D721Med (cell line): ENCODE measurements at places on chromosomes 1 and 21.

- no peak for DNase-seq
These were observed 288.6 kb upstream of the USP24 start for GRCh38 chr1:55503663-55504305.

DNA sequence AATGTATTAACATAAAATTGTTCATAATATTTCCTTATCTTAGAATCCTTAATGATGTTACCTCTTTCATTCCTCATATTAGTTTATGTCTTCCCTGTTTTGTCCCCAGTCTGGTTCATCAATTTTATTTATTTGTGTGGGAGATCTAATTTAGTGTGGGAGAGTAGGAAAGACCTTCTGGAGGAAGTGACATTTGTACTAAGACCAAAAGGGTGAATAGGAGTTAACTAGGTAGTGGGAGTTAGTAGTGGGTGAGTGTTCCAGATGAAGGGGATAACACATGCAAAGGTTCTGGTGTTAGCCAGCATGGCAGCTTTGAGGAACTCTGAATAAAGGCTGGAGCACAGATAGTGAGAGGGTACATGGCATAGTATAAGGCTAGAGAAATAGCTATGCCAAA lies 21.4 kb downstream of the RASAL2 start:
- DNase-seq: no peak

DNA sequence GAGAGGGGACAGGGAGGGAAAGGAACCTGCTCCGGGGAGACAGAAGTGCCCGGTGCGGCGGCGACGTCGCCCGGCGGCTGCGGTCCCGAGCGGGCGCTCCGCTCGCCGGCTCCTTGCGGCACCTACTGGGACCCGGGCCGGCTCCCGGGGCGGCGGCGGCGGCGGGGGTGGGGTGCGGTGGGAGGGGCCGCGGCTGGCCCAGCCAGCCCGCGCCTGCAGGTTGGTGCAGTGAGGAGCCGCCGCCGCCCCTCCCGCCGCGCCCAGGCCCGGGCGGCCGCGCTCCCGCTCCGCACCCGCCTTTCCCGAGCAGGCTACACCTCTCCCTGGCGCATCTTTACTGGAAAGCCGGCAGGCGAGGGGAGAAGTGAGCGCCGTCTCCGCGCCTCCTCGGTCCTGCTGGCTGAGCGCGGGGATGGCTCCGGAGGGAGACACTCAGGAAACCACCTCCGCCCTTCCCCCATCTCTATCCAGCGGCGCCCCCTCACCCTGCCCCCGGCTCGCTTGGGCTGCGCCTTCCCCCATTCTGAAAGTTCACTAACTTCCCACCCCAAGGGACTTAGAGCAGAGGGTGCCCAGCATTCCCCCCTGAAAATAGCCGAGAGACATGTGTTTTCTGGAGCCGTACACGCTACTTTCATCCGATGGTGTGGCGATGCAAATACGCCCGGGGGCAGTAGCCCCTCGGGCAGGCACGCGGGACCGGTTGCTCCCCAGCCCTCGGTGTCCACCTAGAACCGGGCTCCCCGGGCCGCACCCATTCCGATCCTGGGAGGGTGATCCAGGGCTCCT lies at the start of gene PLD5:
Gene PLD5 (minus strand): TSS at position 127 of the 789 bp plus-strand sequence.
- DNase-seq: peak; percentile 40

DNA sequence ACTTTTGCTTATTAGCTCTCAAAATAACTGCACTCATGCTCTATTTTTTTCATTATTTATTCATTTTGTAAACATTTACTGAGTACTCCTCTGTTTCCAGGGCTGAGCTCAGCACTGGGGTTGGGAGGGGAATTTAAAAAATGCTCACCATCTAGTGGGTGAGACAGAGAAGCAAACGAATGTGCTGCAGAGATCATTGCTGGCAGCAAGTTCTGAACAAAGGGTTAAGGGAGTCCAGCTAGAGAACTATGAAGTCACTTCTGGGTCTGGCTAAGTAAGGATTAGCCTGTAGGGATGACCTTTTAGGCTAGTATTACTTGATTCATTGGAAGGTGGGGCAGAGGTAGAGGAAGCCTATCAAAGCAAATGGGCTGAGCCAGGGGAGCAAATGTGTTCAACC lies 99.1 kb upstream of the ZNF644 start:
- DNase-seq: no peak

GRCh38 chr1:202165942-202166843 lies 5.8 kb upstream of the PTPN7 start:
- no peak for DNase-seq

DNA sequence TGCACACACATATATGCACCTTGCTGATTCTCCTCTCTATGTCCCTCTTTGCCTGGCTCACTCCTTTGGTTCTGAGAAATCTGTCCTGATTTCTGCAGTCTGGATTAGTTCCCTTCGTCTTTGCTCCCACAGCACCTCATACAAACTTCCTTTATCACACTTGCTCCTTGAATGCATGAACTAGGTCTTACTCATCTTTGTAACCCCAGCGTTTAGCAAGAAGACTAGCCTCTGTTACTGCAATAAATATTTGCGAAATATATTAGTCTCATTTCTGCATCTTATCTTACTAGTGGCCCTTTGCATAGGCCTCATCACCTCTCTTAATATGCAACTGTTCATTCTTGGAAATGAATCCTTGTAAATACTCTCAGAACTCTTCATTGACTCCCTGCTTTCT lies 11.4 kb downstream of the SMYD2 start:
- no peak for DNase-seq

DNA sequence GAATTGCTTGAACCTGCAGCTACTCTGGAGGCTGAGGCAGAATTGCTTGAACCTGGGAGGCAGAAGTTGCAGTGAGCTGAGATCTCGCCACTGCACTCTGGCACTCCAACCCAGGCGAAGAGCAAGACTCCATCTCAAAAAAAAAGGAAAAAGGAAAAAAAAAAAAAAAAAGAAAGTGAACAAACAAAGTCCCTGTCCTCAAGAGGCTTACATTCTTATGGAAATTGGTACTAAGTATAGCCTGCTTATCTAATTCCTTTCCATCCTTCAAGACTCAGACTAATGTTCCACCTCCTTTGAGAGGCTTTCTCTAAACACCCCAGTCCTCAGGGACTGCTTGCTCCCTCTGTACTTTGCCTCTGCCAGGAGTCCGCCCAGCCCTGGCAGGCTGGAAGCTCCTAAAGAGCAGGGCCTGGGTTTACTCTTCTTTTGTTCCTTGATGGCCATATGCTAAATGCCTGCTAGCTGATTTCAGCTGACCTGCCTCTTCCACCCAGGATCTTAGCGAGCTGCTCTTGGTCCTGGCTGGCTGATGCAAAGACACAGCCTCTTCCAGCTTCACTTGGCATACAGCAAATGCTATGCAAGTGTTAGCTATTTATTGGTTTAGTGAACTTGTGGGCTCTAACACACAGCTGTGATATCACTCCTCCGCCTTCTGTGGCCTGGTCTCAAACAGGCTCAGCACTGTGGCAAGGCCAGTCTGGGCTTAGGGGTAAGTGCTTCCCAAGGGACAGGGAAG lies 9.8 kb downstream of the SLC9A1 start:
- no peak for DNase-seq

DNA sequence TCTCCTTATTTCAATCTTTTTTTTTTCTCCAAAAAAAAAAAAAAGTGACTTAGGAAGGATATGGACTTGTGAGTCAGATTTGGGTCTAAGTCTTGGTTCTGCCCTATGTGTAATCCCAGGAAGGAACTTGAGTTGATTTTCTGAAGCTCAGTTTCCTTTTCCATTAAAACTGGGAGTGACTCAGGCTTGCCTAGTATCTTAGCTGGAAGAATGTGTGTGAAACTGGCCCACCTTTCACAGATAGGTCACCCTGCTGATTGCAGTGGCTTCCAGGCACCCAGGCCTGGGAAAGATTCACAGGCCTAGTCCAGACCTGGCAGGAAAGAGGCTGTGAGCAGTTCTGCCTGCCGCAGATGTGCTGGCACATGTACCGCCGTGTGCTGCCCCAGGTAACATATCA lies 218.3 kb upstream of the HOOK1 start:
- DNase-seq: no peak

GRCh38 chr1:182484067-182484466 lies 34.1 kb downstream of the RGSL1 start:
- no peak for DNase-seq

- DNase-seq: no peak
These were observed 39.9 kb downstream of the SIPA1L2 start for GRCh38 chr1:232589812-232590743.

DNA sequence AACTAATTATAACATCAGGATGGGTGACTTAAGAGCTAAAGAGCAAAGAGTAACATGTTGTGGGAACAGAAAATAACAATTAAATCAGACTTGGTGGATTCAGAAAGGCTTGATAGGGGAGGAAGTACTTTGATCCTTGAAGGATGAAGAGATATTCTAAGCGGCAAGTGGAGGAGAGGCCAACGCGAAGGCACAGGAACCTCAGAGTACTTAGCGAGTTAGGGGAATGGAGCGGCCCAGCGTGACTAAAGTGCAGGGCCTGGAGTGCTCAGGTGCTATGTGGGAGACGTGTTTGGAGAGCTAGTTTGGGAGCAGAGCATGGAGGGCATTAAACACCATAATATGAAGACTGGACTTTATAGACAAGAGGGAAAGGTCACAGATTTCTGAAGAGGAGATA lies 64.3 kb downstream of the ADCY10 start:
- DNase-seq: no peak

- no peak for DNase-seq
These were observed 4.9 kb downstream of the MDM4 start for GRCh38 chr1:204520834-204521709.

DNA sequence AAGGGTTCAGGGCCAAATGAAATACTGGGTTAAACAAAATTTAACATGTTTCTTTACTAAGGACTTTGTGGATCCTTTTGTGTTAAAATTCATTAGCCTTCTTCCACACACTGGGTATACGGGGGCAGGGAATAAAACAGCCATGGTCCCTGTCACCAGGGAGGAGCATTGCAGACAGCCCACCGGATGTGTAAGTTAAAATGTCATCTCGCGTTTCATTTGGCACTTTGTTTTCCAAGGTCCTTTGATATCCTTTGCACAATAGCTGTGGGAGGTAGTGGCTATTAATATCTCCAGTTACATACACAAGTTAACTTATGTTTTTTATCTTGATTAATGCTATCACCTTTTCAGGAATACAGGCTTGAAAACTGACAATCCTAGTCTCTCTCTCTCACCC lies 172.7 kb downstream of the BARHL2 start:
- no peak for DNase-seq

GRCh38 chr1:238406098-238406860 lies 515.6 kb upstream of the ZP4 start:
- DNase-seq: no peak

- DNase-seq: peak; percentile 48
These were observed 780 bp upstream of the RBM15 start for GRCh38 chr1:110338309-110338885.

DNA sequence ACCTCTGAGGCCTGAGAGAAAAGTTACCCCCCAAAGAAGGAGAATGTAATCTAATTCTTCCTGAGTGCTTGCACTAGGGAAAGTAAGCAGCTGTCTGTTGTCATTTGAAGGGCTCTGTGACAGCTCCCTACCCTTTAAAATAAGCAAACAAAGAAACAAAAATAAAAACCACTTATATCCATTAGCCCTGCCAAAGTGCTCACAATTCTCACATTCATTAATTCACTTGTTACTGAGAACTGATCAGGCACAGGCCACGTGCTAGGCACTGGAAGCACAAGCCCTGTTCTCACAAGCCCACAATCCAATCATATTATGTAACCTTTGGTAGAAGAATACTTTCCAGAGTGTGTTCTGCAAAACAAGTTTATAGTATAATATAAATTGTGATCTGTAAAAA lies 199.4 kb downstream of the ZC3H11B start:
- DNase-seq: no peak

- DNase-seq: no peak
These were observed 76.1 kb downstream of the CACHD1 start for GRCh38 chr1:64546013-64546412.

GRCh38 chr1:192518700-192519099 lies 56.9 kb upstream of the RGS1 start:
- DNase-seq: no peak

- DNase-seq: no peak
These were observed 834.3 kb downstream of the KCNT2 start for GRCh38 chr1:195773931-195774330.
